ENCODE measurements at places on chromosomes 7 and 10.

GRCh38 chr10:13001041-13001886 lies at the start of gene CCDC3:
TSS of gene CCDC3 (minus strand) at chr10:13001713. CDS start at chr10:13001570, 143 bp downstream.
- DNase-seq, result peak; percentile 40

- DNase-seq, result no peak
These were observed 121.0 kb upstream of the PPP2R2D start for GRCh38 chr10:131779661-131780394.

- no peak for DNase-seq
These were observed 120.2 kb downstream of the MAD1L1 start for GRCh38 chr7:2112261-2113198.

- no peak for DNase-seq
These were observed 111.0 kb downstream of the TRIL start for GRCh38 chr7:28847176-28847575.

- DNase-seq, result no peak
These were observed 665.4 kb downstream of the AUTS2 start for GRCh38 chr7:70263471-70264255.

- no peak for DNase-seq
These were observed 396.0 kb downstream of the PHF14 start for GRCh38 chr7:11369696-11370095.

GRCh38 chr7:92155108-92155739 lies 20.9 kb upstream of the CYP51A1 start:
- DNase-seq, result no peak

DNA sequence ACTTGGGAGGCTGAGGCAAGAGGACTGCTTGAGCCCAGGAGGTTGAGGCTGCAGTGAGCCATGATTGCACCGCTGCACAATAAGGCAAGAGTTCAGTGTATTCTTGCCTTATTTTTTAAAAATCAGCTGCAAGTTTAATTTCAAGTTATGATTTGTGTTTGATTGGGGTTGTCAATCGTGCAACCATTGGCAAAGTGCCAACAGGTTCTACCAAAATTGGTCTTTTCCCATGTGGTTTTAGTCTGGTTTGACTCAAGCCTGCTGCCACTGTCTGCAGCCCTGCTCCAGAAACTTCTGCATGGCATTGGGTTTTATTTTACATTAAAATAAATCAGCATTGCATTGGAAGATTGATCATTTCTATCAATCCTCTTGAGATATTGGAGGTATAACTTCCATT lies 72.7 kb downstream of the PTPRE start:
- DNase-seq, result no peak

GRCh38 chr7:137674551-137675409 lies 172.0 kb downstream of the DGKI start:
- no peak for DNase-seq

DNA sequence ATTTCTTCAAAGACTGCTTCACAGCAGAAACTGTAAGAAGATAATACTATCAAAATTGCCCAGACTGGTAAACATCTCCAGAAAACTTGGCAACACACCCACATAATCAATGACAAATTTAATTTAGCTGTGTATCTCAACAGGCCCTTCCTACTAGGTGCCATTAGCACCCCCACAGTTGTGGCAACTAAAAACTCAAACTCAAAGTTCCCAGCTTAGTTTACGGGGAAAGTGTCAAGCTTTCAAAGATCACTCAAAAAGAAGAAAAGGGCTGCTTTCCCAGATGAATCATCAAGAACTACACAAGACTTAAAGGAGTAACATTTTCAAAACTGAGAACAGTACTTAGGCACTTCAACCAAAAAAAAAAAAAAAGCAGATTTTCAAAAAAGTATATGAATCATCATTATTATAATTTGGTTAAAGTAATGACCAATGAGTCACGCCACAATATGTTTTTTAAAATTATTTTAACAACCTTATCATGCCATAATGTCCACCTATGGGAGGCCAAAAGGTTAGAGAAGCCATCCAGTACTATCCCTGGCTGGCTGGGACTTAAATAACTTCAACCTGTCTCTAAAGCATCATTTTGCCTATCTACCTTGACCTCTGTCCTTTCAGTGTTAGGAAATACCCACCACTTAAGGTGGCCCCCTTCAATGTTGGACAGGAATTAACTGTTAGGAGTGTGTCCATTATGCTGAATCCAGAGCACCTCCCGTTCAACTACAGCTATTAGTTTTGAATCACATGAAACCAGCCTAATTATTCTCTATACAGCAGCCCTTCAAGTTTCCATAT lies 90.8 kb downstream of the ZFAND4 start:
- no peak for DNase-seq

GRCh38 chr7:132124575-132124974 lies 451.7 kb downstream of the PLXNA4 start:
- DNase-seq, result no peak

- no peak for DNase-seq
These were observed 3.9 kb downstream of the CDK14 start for GRCh38 chr7:90599892-90600555.

GRCh38 chr7:51019891-51020870 lies 237.5 kb upstream of the GRB10 start:
- no peak for DNase-seq

GRCh38 chr10:60206735-60207134 lies 182.9 kb downstream of the ANK3 start:
- no peak for DNase-seq

DNA sequence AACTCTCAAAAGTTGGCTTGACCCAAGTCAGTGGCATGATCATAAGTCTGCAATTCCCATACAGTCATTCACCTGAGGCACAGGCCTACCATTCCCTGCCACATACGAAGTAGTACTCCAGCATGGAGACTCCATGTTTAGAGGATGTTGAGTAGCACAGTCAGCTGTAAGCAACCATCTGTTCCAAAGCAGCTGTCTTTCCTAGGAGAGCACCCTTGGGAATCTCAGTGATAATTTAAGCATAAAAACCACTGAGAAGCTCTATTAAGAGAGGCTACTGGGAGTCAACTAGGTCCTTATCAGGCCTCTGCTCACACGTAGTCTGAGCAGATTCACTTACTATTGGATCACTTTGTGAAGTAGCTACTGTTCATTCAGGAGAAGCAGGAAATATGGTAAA lies 61.6 kb upstream of the UNC5B start:
- no peak for DNase-seq

DNA sequence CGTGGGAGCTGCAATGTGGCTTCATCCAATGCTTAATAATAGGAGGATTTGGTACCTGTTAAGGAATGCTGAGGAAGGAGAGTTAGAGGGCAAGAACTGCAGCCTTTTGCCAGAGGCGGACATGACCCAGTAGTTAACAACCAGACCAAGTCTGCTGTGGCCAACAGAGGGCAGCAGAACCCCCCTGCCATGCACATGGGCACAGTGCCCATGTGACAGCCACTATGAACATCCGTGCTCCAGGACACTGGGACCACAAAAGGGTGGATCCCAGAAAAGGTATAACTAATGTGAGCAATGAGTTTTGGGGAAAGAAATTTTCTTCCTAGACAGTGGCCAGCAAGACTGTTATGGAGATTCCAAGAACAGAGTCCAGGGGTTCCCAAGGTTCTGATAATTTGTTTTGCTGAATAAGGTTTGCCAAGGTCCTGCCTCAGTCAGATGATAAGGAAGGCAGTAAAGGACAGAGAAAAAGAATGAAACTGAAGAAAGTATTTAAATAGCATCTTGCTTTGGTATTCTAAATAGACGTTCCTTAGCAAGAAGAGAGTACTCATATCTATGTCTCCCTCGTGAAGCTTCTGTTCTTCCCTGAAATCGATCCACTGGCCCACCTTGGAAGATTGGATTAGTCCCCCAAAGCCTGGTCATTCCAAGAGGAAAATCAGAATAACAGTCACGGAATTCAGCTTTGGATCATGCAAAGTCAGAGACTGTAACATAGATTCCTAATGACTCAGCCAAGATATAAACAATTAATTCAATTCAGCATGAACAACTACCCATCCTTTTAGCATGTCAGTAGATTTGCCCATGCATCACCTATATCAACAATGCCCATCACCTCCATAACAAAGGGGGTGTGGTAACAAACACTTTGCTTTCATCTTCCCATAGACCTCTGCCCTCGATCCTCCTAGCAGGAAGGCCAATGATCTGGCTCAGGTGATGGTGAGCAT lies 56.0 kb downstream of the LGI1 start:
- peak; percentile 61 for DNase-seq

- DNase-seq, result peak; percentile 23
These were observed 16.0 kb downstream of the GPER1 start for GRCh38 chr7:1103789-1104515.

DNA sequence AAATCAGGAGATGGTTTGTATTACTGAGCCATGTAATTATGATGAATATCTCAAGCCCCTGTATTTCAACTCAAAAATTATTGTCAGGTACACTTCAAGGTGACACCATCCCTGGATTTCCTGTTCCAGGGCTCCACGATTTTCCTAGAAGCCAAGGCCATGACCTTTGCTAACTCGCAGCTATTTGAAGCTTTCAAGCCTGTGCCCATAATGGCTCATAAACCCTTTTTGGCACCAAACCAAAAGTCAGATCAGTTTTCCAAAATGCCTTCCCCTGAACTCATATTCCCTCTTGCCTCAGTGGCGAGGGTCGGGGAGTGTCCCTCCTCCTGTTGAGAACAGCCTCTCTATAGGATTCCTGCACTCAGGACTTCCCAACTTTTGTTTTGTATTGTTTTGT lies 70.8 kb downstream of the HIP1 start:
- no peak for DNase-seq

DNA sequence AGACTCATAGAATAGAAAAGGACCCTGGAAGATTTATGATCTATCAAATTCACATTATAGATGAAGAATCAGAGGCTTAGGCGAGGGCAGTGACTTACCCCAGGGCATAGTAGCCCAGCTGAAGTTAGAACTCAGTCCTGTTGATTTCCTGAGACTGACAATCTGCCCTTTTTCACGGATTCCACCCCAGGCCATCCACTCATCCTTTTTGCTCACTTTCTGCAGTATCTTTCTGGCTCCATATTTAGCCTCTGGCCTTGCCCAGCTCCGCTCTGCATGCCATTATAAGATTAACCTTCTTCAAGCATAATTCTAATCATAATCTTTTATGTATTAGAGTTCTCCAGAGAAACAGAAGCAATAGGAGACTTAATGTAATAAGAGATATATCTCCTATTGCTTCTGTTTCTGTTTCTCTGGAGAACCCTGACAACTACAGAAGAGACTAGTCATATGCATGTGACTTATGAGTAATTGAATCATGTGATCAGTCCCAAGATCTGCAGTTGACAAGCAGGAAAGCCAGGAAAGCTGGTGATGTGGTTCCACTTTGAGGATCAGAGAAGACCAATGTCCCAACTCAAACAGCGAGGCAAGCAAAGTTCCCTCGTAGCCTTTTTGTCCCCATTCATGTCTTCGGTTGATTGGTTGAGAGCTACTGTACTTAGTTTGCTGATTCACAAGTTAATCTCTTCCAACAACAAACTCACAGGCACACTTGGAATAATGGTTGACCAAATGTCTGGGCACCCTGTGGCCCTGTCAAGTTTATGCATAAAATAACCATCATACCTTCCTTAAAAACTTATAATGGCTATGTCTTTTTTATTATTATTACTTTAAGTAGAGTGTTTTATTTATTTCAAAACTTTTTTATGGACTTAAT lies 412.1 kb downstream of the SUGCT start:
- DNase-seq, result no peak

GRCh38 chr7:133294234-133294633 lies 41.4 kb downstream of the EXOC4 start:
- no peak for DNase-seq

DNA sequence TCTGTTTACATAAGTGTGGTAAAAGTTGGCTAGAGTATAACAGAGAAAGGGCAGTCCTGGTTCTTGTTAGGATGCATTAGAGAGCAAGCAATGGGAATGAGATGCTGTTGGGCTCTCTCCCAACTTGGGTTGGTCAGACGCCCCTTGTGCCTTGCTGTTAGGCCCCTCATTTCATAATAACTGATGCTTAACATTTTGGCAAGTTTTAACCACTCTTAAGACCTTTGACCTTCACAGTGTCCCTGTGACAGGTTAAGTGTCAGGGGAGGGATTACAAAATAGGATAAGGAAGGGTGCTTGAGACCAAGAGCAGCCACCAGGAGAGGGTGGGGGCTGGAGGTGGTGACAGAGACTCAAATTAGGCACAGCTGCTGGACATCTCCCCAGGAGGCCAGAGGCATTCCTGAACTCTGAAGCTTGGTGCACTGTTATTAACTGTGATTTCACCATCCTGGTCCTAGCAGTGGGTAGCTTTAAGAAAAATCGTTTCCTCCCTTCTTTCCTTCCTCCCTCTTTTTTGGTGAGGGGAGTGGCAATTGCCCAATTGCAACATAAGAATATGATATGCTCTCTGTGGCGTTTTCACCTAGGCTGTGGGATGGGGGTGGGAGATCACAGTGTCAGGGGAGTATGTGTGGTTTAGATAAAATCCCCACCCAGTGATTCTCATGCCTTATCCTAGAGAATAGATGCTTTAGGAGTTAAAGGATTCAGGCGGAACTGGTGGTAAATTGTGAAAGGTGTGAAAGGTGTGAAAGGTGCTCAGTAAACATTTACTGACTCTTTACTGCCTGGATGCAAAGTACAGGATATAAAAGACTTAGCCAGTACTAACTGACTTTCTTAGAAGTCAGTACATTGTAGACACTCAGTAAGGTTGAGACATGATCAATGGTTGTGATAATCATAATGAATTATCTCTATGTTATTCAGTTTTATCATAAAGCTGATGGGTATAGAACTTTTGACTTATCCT lies 270.5 kb downstream of the BICC1 start:
- no peak for DNase-seq

GRCh38 chr10:22805304-22805703 lies 90.9 kb upstream of the PIP4K2A start:
- no peak for DNase-seq

- DNase-seq, result no peak
These were observed 18.9 kb downstream of the OTUD1 start for GRCh38 chr10:23457632-23458417.

- DNase-seq, result no peak
These were observed 367.3 kb upstream of the PCDH15 start for GRCh38 chr10:55168343-55168742.

DNA sequence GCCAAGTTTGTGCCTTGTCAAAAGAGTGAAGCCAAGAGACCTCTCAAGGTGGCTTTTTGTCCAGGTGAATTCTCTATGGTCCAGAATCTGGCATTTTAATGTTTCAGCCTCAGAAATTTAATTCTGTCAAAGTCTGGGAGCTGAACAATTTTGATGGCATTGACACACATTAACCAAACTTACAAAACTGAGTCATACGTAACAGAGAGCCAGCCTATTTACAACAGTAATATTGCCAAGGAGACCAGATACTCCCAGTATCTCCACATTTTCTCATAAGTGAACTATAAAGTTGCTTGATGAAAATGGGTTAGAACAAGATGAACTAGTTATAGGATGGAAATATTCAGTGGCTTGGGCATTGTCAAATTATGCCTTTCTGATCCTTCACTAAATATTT lies 43.8 kb downstream of the PDE6C start:
- no peak for DNase-seq

GRCh38 chr7:77799078-77799964 lies 748 bp downstream of the PHTF2 start:
- peak; percentile 63 for DNase-seq

Data from lower lobe of right lung (tissue), 2 donors.